ENCODE measurements at places on chromosomes 2 and 18.

DNA sequence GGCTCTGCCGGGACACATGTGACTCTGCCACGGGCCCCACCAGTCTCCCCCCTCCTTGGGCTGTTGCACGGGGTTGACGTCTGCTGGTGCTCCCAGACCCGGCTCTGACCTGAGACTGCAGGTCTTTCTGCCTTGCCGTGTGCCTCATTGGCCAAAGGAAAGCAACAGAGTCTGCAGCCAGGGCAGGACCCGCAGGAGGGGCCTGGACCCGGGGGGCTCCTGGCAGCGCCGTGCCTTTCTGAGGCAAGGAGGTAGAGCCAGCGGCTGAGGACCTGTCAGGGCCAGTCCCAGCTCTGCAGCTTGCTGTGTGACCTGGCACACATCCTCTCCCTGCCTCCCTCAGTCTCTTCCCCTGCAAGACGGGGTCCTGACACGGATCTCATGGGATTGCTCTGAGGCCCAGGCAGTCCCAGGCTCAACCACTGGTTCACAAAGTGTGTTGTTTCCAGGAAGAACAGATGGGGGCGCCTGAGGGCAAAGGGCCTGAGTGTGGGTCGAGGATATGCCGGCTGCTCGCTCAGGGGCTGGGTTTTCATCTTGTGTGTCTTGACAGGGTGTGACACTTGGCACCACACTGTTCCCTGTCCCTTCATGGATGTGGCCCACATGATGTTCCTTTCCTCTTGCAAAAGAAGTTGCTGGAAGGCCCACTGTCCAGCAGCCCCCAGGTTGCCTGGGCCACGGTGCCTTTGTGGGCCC, 9.0 kb downstream of the CAPN10 start:
- no peak for DNase-seq

- no peak for DNase-seq
Measured at GRCh38 chr2:195602687-195603086, 54.3 kb upstream of the SLC39A10 start.

DNA sequence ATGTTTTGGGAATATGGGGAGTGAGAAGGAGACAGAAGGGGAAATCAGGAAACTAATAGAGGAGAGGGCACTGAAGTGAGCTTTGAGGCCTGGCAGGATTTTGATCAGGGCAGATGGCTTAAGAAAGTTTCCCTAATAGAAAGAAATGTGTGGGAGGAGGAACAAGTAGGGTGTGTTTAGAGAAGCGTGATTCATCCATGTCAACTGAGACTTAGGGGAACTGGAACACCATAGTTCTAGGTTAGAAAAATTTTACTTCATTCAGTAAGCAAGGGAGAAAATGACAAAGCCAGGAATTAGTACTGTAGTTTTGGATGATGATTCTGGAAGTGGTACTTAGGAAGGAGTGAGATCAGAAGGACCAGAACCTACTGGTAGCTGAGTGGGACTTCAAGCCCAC, 296.0 kb downstream of the PLCL1 start:
- DNase-seq: no peak

- DNase-seq: no peak
Measured at GRCh38 chr2:169452080-169452479, 27.2 kb upstream of the BBS5 start.

DNA sequence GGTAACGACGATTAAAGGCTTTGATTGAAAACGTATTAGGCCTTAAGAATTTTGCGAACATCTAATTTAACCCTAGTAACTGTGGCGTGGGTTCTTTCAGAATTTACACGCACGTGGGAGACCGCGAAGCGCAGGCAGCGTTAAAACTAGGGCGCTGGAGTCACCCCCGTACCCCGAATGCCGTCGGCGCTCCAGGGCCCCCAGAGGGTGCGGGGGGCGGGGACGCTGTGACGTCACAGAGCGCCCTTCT, 673 bp upstream of the SMCHD1 start:
- DNase-seq: peak; percentile 57

GRCh38 chr2:107062599-107063220, 176.7 kb upstream of the ST6GAL2 start:
- no peak for DNase-seq

GRCh38 chr2:223580951-223581350, 21.2 kb downstream of the SCG2 start:
- DNase-seq: no peak

DNA sequence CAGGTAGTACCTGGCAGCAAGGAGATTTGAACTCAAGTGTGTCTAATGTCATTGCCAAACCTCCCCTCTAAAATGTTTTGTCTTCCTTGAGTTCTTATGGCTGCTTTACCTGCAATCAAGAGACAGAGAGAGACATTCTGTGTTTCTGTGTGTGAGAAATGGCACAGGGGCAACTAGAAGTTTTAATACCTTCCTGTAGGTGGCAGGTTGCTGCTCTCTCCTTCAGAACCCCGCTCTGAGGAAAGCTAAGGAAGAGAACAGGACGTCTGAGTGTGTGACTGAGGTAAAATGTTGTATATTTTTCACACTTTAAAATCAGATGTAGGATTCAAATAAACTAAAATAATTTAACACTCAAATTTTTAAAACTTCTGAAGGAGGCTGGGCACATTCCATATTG, 19.2 kb downstream of the DTNA start:
- no peak for DNase-seq

All from stimulated activated CD8-positive, alpha-beta memory T cell treated with anti-CD3 and anti-CD28 coated beads, Interleukin-15, amount 100 ng/mL, for 48 hours (primary cell).